ENCODE measurements at places on chromosomes 1 and 21.

GRCh38 chr1:33339413-33339812, 18.5 kb upstream of the A3GALT2 start:
- DNase-seq = no peak

DNA sequence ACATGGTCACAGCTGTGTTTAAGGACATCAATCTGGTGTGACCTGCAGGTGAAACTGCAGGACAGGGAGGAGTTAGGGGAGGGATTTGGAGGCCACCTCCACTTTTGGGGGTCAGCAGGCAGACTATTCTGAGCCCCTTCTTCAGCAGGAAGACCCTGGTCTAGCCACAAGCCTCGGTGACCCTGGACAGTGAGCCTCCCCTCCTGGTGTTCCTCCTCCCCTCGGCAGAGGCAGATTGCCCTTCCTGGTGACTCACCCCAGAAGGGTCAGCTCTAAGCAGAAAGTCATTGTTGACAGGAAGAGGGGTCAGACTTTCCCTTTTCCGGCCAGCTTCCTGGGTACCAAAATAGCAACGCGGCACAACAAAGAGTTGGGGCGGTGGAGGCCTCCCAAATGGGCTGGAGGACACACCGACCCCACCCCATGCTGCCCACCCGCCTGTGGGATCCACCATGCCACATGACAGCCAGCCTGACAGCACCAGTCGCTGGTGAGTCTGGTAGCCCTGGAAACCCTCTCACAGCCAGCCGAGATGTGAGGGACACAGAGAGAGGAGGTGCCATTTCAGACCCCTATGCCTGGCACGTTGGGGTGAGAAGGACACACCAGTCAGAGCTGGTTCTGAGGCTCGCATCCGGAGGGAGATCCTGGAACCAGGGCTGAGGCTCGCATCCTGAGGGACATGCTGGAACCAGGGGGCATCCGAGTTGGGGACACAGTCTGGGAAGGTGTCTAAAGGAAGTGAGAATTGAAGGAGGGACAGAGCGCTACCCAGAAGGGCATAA, 14.7 kb upstream of the CSF1 start:
- no peak for DNase-seq

DNA sequence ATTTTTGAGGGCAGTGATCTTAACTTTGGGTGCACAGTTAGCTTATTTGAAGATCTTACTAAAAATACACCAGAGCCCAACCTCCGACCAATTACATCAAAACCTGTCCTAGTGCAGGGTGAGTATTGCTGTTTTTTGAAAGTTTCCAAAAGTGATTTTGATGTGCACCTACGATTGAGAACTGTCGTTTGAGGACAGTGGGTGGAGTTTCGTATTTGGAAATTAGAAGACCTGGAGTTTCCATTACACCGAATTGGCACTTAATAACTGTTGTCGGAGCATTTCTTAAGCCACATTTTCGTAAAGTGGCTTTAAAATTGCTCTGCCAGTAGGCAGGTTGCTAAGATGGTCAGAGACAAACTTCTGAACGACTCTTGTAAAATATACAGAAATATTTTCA, 1.1 kb downstream of the SOD1 start:
- DNase-seq = no peak

DNA sequence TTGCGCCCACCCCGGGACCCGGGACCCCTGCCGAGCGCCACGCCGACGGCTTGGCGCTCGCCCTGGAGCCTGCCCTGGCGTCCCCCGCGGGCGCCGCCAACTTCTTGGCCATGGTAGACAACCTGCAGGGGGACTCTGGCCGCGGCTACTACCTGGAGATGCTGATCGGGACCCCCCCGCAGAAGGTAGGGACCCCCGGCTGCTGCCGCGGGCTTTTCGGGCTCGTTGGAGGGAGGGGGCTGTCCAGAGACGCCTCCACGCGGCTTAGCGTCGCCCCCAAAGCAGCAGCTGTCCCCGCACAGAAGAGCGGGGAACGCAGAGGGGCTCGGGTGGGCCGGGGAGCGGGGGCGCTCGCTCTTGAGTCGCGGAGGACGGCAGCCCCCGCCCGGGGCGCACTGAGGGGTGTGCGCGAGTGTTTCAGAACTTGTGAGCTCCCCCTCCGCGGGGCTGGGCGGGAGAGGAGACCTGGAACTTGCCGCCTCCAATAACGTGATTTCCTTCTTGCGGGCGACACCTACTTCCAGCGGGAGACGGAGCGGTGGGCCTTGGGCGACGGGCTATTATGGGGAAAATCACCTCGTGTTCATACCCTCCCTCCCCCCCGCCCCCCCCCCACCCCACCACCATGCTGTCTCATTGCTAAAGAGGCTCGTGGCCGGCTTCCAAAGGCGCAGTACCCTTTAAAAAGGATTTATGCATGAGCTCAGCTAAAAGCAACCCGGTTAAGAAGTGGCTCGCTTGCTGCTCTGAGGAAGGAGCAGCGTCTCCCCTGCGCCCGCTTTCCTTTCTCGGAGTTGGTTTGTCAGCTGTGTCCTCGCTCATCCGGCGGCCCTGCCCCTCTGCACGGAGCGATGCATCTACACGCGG, 664 bp downstream of the BACE2 start:
- no peak for DNase-seq

DNA sequence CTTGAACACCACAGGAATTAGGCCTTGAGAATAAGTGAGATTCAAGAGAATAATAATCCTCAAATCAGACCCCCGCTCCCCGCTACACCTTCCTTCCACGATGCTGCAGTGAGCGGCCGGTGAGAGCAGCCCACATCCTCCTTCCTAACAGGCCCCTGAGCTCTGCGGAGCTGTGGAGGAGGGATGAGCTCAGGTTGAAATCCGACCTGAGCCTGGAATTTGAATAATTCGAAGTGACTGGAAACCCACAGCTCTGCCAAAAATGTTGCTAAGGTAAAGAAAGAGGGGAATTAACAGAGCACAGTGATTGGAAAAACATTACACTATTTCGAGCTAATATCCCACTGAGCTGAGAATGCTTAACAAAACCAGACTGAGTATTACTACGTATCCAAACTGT, 90.0 kb downstream of the URB2 start:
- DNase-seq = no peak

DNA sequence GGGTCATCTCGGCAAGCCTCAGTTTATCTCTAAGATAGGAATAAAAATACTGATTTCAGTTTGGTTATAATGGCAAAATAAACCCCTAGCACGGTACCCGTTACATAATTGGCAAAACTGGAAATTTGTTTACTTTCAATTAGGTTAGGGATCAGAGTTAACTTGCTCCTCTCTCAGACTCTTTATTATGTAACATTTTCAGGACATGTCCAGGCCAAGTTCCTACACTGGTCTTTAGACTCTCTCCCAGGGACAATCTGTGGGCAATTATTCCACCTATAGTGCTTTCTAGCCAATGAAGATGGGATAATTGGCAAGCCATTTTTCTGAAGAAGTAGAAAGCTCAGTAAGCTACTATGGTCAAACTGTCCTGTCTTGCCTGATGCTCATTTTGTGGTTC, 189.4 kb downstream of the NEK7 start:
- no peak for DNase-seq

- no peak for DNase-seq
Observed at GRCh38 chr1:24341260-24341659, 22.1 kb downstream of the GRHL3 start.

DNA sequence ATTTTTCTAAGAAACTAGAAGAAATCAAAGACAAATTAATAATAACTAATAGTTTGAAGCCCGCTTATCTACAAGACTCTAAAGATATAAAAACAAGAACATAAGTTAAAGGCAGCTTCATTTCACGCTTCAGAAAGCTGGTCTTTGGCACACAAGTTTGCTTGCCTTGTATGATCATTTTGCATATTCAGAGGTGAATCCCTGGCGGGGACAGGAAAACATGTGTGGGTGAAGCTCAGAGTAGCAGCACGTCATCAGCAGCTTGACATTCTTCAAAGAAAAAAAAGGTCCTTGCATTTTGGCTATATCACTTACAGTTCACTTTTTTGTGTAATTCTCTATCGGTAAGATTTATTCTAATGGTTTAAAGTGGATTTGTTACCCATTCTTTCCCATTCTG, 1911.8 kb downstream of the MRPL39 start:
- no peak for DNase-seq

DNA sequence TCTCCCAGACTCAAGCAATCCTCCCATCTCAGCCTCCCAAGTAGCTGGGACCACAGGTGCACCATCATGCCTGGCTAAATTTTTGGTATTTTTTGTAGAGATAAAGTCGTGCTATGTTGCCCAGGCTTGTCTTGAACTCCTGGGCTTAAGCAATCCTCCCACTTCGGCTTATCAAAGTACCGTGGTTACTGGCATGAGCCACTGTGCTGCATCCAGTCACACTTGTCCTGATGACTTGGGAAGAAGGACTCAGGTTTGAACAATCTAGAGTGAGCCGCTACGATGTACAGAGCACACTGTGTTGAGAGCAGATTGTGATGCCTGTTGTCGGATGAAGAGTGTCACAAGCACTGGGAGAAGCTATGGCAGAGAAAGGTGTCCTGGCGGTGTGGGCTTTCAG, 27.2 kb downstream of the RNF187 start:
- DNase-seq = no peak

GRCh38 chr1:60911966-60912697, 170.2 kb upstream of the NFIA start:
- no peak for DNase-seq

GRCh38 chr1:13929313-13929712, 229.3 kb downstream of the PRDM2 start:
- DNase-seq = no peak

- no peak for DNase-seq
Observed at GRCh38 chr1:227748496-227749182, 13.4 kb downstream of the SNAP47 start.

DNA sequence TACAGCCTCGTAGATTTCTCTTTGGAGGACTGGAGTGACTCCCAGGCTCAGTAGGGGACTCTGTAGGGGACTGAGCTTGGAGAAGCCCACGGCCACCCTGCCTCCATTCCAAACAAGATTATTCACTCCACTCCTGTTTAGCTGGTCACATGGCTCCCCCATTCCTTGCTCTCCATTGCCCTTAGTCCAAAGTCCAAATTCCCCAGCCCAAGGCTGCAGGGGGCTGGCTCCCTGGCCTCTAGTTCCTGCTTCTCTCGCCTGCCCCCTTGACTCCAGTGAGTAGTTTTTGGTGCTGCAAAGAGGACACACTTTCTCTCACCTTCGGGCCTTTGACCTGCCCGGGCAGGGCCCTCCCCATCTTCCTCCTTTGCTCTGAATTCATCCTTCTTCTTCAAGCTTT, 403.3 kb downstream of the KIF26B start:
- DNase-seq = no peak

GRCh38 chr21:42145569-42146272, 73.2 kb upstream of the ABCG1 start:
- peak; percentile 26 for DNase-seq

- no peak for DNase-seq
Observed at GRCh38 chr1:154943649-154944400, 7.3 kb upstream of the PMVK start.

- no peak for DNase-seq
Observed at GRCh38 chr1:7608628-7609305, 162.3 kb upstream of the VAMP3 start.

DNA sequence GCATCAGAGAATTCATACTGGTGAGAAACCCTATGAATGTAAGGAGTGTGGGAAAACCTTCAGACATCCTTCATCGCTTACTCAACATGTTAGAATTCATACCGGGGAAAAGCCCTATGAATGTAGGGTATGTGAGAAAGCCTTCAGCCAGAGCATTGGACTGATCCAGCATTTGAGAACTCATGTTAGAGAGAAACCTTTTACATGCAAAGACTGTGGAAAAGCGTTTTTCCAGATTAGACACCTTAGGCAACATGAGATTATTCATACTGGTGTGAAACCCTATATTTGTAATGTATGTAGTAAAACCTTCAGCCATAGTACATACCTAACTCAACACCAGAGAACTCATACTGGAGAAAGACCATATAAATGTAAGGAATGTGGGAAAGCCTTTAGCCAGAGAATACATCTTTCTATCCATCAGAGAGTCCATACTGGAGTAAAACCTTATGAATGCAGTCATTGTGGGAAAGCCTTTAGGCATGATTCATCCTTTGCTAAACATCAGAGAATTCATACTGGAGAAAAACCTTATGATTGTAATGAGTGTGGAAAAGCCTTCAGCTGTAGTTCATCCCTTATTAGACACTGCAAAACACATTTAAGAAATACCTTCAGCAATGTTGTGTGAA, 12.8 kb downstream of the ZFP69B start:
- no peak for DNase-seq

DNA sequence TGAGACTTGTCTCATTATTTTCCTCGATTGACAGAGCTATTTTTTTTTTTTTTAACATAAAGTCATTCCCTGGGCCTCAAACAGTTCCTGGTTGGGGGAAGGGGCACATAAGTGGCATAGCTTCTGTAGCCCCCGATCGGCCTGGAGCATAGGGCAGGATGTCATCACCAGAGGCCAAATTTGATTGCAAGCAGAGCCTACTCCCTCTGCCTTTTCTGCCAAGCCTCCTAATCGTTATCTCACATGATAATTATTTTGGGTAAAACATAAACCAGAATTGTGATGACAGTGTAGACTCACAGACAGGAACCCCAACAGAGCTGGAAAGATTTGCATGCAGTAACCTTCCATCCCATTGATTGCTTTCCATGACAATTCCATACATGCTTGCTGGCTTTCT, 404.8 kb downstream of the PCP4 start:
- DNase-seq = no peak

DNA sequence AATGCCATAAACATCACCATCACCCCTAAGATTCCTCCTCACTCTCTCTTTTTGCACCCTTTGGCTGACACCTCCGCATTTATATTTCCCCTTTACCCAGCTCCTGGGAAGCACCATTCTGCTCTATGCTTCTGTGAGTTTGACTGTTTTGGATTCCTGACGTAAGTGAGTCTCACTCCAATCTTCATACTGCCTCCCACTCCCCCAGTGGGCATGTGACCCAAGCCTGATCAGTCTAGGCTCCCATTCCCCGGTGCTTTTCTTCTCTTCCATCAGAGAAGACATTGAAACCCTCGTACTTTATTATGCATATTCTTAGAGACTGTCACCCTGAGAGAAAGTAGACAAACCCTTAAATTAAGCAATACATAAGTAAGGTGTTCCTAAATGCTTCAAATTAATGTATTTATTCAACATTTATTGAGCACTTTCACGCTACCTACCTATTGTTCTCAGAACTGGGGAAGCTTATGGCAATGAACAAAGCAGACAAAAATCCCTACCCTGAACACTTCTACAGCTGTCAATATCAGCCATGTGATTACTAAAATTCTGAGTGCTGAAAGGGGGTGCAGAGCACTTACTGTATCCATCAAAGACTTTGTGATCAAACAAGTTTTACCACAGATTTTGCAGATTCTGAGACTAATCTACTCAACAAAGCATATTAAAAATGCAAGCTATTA, 43.4 kb upstream of the DIPK1A start:
- DNase-seq = no peak

- DNase-seq = no peak
Observed at GRCh38 chr1:58585581-58586151, 8.6 kb upstream of the TACSTD2 start.

All from stimulated activated CD4-positive, alpha-beta T cell treated with anti-CD3 and anti-CD28 coated beads, TNF-alpha, amount 100 ng/mL, for 48 hours (primary cell).